Right ventricle myocardium superior (tissue), 1 donor: ENCODE measurements at places on chromosomes 5 and 9.
A peak's percentile ranks its signal among the peaks of the same experiment; 100 is the strongest.

DNA sequence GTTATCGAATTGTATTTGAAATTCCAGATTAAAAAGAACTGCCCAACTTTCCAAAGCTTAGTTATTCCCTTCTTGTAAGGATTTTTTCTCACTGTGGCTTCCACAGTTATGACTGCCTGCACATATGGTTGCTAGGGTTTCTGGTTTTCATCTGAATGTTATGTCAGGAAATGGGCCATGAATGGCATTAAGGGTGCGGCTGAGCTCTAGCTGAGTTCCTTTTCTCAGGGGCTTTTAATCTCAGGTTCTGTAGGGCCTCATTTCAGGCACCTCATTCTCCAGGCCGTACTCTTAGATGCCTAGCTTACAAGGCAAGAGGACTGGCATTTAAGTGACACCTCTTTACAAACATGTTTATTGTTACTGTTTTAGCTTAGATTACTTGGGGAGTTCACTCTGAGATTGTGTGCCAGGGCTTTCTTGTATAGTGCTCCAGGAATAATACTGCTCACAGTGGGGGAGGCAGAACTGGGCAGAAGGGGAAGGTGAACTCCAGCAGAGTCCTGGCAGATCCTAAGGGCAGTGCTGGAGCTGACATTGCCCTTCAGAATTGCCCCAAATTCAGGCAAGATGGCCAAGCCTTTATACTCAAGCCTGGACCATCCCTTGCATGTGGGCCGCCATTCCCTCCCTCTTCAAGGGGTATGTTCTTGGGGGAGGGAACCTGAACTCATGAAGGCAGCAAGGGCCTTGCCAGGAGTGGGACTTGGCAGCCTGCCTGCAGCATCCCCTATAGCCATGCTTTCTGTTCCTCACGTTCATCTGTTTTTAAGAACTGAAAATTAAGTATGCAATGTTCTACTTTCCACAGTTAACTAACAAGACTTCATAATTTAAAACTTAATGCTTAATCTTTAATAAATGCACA lies 111.5 kb downstream of the KDM4C start:
- DNase-seq: no peak

DNA sequence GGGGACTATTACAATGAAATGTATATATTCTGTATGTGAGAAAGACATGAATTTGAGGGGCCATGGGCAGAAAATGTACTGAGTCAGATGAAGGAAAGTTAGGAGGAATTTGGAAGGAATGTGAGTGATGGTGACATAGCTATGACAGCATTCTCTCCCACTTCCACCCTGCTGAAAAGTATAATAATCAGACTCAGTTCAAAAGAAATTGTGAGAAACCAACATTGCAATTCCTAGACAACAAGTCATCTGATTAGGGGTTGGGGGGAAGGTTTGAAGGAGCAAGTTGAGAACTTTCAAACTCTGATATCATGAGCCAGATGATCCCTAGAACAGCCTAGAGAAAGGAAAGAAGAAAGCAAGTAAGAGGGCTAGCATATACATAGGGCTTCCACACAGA lies 370.6 kb downstream of the DMRTA1 start:
- no peak for DNase-seq

DNA sequence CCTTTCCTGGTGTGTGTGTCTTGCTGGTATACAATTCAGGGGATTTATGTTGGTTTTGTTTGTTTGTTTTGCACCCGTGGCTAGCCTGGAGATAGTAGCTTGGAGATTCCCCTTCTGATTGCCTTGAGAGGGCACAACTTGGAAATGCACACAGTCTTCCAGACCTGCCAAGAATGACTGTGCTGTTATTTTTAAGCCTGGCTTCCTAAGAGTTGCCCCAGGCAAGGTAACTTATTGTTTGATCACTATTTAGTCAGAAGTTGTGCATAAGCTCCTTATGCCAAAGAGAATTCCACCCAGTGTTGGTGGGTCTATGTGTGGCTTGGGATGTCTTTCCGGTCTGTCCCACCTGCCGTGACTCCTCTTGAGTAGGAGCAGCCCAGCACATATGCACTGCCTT lies 421.9 kb upstream of the KCNN2 start:
- DNase-seq: no peak

GRCh38 chr9:105258225-105258737 lies 13.8 kb downstream of the SLC44A1 start:
- no peak for DNase-seq

GRCh38 chr9:134842321-134842720 lies 38.3 kb upstream of the FCN2 start:
- DNase-seq: peak; percentile 32

- no peak for DNase-seq
Measured at GRCh38 chr5:73938280-73938937, 312.4 kb downstream of the ARHGEF28 start.

DNA sequence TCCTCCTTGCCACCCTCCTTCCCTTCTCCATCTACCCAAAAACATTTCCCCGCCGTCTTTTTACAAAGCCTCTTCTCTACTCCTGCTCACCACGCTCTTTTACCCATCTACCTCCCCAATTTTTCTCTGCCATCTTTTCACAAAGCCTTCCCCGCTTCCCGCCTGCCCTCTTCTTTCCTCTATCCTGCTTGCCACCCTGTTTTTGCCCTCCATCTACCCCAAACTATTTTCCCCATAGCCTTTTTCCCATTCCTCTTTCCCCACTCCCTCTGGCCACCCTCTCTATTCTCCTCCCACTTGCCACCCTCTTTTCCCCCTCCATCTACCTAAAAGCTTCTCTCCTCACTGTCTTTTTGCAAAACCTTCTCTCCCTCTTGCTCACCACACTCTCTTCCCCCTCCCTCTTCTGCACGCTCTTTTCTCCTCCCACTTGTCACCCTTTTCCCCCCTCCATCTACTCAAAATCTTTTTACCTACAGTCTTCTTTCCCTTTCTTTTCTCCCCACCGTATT lies 19.4 kb upstream of the TRIM52 start:
- no peak for DNase-seq

- DNase-seq: no peak
Measured at GRCh38 chr9:68894502-68894901, 119.4 kb downstream of the PRKACG start.

DNA sequence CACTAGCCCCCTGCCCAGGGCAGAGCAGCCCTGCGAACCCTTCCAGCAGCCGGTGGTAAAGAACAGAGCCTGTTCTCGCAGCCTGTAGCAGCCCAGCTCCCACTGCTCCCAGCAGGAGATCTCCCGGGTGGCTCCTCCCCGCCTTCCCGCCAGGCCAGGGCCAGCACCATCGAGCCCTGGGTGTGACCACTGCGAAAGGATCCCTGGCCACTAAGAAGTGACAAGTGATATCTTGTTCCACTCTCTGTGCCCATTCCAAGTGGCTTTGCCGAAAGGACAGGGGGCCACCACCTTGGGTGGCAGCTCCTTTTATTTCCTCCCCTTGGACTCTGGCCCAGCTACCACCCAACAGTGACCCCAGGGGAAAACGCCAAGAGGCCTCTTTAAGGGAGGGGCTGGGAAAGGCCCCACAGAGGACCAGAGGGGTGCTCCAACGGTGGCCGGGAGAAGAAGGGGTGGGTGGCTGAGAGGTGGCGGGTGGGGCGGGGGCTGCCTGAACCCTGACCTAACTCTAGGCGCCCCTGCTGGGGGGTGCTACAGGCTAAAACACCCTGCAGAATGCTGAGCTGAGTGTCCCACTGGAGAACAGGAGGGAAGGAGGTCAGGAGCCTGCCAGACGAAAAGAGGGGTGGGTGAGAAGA lies 1.6 kb downstream of the NACC2 start:
- peak; percentile 73 for DNase-seq

DNA sequence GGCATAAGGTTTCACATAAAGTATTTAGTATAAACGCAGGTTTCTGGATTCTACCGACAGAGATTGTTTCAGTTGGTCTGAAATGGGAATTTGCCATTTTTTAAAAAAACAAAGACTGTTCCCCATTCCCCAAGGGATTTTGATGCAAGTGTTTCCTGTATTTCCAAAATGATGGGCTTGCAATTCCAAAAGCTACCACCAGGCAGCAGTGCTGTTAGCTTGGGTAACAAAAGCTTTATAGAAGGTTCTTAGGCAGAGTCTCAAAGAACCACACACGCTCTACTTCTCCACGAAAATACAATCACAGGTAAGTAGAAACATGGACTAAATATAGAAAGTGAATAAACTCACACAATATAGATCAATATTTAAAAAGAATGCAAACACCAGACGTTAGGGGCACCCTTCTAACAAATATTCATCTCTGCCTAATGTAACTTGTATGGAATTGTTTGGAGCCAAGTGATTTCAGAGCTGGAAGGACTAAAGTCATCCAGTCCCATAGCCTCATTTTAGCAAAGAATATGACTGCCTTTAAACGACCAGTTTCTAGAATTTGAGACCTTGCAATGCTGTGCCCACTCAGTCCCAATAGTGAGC lies 154.3 kb downstream of the SPOCK1 start:
- no peak for DNase-seq

DNA sequence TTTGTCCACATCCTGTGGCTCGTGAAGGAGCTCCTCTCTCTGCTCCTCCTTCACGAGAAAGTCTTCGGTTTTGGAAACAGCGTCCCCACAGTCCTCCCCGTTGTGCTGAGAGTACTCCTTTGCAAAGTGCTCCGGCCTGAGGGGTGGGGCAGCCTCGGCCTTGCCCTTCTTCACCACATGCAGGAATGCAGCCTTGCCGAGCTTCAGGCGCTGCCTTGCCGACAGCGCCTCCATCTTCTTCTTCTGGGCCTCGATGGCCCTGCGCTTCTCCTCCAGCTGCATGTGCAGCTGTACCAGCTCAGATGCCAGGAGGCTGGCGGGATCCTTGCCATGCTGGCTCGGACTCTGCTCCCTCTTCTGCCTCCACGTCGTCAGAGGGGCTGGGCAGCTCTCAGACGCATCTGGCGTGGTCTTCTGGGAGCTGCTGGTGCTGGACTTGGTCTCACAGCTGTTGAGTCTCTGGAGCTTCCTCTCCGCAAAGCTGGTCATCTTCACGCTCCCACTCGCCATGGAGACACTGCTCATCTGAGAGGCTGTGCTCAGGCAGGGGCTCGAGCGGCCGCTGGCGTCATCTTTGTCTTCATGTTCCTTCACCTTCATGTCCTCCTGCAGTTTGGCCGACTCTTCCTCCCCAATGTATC lies 85.5 kb downstream of the CAMSAP1 start:
- DNase-seq: peak; percentile 29

DNA sequence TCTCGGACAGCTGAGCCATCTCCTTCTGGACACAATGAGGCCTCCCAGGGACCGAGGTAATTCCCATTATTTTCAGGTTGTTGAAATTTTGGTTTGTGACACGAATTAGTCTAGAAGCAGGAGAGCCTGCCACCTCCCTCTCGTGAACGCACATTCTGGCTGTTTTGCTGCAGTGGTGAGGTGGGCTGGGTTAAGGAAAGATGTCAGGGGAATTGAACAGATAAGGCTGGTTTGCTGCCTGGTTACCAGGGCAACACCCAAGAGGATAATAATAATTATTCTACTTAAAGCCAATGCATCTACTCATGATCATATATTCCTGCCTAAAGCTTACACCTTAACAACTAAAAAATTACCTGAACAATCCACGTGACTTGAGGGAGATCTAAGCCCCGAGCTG lies 38.1 kb downstream of the DDX31 start:
- no peak for DNase-seq
